ENCODE measurements at places on chromosomes 12 and 14.

GRCh38 chr12:31897781-31898503 is 61.3 kb upstream of the RESF1 start:
- DNase-seq, result no peak

DNA sequence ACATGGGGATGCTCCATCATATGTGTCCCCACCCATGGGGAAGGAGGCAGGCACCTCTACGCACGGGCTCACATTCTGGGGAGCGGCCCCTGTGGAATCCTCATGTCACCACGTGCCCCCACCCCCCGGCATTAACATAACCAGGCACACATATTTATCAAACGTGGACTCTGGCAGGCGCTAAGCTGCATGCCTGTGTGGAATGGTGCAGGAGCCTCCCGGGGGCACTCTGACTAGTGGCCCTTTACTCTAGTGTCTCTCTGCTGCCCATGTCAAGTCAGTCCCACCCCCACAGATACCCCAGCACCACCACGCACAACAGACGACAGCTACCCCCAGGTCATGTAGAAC is 66.1 kb downstream of the CCDC88C start:
- DNase-seq, result no peak

- DNase-seq, result no peak
These were observed 68.7 kb downstream of the EID3 start for GRCh38 chr12:104372061-104372720.

DNA sequence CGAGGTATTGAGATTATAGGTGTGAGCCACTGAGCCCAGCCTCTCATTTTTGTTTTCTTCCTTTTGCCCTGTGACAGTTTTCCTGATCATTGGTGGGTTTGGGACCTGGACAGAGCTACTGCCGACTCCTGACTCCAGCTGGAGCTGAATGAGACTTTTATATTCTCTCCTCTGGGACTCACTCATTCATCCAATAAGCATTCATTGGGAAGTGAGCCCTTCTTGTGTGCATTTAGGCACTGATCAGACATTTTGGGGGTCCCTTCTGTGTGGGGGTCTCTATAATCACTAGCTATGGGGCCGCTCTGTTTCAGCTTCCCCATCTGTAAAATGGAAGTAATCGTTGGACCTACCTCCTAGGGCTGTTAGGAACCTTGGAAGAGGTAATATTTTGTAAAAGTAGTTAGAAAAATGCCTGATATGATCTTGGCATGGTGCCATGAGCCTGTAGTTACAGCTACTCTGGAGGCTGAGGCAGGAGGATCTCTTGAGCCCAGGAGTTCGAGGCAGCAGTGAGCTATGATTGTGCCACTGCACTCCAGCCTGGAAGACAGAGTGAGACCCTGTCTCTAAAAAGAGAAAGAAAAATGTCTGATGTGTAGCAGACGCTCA is 7.2 kb downstream of the SH2B3 start:
- DNase-seq, result no peak

DNA sequence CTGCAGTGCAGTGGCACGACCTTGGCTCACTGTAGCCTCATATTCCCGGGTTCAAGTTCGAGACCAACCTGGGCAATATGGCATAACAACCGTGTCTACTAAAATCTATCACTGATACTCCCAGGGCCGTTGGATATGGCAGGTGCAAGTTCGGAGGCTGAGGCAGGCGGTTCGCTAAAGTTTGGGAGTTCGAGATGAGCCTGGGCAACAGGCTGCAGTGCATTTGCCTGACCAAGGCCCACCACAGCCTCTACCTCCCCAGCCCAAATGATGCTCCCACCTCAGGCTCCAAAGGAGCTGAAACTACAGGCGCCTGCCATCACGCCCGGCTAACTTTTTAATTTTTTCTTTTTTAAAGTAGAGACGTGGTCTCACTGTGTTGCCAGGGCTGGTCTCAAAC is 177.1 kb upstream of the ALG10B start:
- DNase-seq, result no peak

- DNase-seq, result no peak
These were observed 106.9 kb upstream of the DYRK2 start for GRCh38 chr12:67541625-67541991.

DNA sequence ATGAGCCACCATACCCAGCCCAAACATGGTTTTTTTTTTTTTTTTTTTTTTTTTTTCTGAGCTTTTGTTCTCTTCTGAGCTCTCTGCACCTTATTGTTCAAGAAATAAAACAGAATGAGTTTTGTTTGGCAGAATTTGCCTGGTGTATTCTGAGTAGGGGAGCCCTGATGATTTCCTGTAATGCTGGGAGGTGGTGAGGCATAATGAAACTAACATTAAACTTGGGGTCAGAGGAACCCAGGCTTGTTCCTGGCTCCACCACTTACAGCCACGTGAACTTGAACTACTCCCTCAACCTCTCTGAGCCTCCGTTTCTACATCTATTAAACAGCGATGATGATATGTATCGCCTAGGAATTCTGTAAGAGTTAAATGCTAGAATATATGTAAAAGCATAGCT is 276.3 kb upstream of the CRY1 start:
- DNase-seq, result no peak

GRCh38 chr12:65962036-65962430 is 137.8 kb downstream of the HMGA2 start:
- no peak for DNase-seq

GRCh38 chr12:75308279-75308678 is 21.8 kb downstream of the CAPS2 start:
- DNase-seq, result no peak

Data from HFFc6 (cell line).